ENCODE measurements at places on chromosomes 4 and X.

DNA sequence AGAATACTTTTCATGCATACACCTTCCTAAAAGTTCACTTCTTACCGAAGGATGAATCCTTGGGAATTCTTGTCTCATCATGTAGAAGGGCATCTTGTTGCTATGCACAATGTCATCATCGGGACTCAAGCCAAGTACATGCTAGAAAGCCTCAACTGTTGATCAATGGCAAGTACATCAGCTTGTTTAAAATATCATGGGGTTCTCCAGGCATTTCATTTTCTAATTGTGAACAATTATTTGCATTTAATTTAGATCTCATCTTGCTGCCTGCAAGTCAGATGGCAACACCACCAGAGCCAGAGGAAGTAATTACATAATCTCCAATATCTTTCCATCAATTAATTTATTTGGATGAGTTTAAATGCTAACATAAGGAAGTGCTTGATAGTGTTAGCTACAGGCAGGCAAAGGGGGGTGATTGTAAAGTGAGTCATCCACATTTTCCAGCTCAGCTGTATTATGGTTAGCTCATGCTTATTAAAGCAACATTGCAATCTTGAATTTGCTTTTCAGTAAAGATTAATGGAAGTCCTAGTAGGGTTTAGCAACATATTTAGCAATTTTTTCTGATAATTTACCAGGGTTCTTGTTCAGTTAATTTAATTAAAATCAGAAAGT is 356.5 kb downstream of the CBLL2 start:
- no peak for DNase-seq

- DNase-seq, result no peak
These were observed 267.3 kb upstream of the TET2 start for GRCh38 chr4:104879367-104879766.

GRCh38 chr4:86556791-86557415 is 37.2 kb upstream of the PTPN13 start:
- DNase-seq, result peak; percentile 71

DNA sequence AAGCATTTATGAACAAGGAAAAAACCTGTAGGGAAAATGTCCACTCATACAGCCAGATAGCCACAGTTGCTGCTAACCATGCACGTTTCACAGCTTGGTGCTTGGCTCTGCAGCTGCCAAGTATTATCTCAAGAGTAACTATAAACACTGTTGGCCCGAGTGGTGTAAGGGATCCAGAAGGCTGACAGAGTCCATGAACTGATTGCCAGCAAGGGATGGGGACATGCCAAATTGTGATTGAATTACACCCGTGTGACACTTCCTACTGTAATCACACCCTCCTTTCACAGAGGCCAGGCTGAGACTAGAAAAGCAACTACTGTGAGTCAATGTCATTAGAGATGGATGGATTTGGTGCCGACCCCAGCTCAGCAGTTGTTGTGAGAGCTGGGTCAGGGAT is 223.9 kb upstream of the ANKRD50 start:
- no peak for DNase-seq

DNA sequence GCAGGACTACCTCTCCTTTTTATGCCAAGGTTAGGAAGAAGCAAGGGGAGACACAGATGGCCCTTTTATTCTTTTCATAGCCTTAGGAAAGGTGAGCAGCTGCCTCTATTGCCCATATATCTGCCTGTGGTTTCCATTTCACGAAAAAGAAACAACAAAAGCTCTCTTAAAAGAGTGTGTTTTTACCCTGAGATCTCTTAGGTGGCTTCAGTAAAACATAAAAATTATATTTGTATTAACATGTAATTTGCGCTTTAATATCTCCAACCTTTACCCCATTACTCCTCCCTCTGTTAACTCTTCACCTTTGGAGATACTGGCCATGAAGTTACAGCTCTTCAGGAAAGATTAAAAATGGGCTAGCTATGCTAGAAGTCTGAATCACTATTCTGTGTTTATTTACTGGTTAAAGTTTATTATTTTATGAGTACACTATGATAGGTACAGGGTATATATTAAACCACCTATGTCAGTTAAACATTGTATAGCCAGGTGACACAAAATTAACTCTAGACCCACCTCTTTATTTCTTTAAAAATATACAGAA is 15.0 kb upstream of the SULT1B1 start:
- DNase-seq, result no peak

- no peak for DNase-seq
These were observed 1623.2 kb upstream of the PABPC4L start for GRCh38 chr4:135824759-135825296.

DNA sequence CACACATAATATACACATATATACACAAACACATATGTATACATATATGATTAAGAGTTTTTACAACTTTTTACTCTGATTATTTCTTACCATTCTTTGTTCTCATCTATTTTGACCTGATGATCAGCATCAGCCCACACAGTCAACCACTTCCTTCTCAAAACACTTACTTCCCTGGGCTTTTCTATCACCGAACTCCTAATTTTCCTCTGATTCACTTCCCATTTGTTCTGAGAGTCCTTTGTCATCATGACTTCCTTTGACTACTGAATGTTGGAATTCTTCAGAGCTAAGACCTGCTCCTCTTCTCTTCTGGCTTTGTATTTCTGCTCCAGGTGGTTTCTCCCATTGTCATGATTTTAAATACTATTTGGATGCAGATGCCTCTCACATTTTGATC is 209.5 kb upstream of the AFF2 start:
- no peak for DNase-seq

- DNase-seq, result peak; percentile 43
These were observed 11.7 kb upstream of the PTPN13 start for GRCh38 chr4:86582410-86582809.

GRCh38 chr4:184342167-184342856 is 124.6 kb upstream of the ENPP6 start:
- DNase-seq, result no peak

- DNase-seq, result no peak
These were observed at the start of gene ASB9 for GRCh38 chrX:15269618-15270521. Gene ASB9 (minus strand): TSS chrX:15270083. CDS start chrX:15269874, 209 bp downstream.

DNA sequence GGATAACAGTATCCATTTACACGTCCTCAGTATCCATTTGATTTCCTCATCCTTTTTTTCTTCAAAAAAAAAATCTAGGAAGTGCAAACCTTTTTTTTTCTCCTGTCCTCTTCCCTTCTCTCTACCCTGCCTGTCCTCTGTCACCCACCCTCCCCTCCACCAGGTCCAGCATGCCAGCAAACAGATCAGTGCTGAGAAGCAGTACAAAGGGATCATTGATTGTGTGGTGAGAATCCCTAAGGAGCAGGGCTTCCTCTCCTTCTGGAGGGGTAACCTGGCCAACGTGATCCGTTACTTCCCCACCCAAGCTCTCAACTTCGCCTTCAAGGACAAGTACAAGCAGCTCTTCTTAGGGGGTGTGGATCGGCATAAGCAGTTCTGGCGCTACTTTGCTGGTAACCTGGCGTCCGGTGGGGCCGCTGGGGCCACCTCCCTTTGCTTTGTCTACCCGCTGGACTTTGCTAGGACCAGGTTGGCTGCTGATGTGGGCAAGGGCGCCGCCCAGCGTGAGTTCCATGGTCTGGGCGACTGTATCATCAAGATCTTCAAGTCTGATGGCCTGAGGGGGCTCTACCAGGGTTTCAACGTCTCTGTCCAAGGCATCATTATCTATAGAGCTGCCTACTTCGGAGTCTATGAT is 1.7 kb downstream of the SLC25A4 start:
- no peak for DNase-seq

- DNase-seq, result peak; percentile 17
These were observed 2313.1 kb upstream of the AGA start for GRCh38 chr4:179755322-179755721.

DNA sequence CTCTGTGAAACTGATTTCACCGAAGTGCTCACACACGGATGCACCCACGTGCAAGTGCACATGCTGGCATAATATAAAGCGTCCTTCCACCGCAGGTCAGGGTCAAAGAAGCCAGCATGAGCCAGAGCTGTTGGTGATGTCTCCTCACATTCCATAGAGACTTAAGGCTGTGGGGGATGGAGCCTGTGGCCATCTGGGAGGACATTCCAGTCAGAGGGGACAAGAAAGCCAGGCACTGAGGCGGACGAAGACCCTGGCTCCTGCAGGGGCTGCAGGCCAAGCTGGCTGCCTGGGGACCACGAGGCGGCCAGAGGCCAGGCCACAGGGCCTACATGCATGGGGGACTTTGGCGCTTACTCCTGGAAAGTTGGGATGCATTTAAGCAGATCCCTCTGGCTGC is 7.7 kb downstream of the RNF212 start:
- no peak for DNase-seq

DNA sequence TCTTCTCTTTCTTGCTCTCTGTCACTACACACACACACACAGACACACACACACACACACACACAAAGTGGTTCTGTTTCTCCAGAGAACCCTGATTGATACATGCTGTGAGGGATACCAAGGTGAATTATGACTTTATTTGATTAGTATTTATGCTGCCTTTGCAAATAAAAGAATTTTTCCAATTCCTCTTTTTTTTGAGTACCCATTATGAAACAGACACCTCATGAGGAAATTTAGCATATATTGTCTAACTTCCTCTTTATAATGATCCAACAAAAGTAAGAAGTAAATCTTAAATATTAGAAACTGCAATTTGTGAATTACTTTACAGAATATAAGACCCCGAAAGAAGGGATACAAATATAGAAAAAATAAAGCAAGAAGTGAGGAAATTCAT is 14.3 kb upstream of the RAB28 start:
- DNase-seq, result peak; percentile 69

DNA sequence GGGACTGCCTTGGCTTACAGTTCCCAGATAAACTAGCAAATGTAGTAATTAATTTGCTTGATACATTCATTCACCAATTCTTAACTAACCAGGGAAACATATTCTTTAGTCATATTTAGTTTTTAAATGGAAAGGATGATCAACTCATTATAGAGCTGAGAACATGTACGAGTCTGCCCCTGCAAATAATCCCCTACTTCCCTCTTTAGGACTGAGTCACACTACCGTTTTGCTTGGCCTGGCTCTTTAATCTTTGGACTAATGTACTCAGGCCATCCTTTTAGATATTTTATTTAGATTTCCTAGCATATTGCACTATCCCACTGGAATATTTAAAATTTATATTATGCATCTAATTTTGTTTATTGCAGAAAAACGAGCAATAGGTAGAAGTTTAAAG is 105.5 kb upstream of the LCORL start:
- DNase-seq, result no peak

DNA sequence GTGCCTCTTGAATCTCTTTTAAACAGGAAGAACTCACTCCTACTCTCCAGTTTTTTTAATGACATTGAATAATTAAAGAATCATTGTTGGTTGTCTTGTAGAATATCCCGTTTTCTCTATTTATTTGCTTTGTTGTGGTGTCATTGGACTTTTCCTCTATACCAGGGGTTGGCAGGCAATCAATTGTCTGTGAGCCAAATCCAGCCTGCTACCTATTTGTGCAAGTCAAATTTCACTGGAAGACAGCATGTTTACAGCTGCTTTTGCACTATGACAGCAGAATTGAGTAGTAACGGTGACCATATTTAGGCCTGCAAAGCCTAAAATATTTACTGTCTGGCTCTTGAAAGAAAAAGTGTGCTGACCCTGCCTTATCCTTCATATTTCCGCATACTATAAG is 34.8 kb downstream of the POLA1 start:
- DNase-seq, result no peak

- DNase-seq, result no peak
These were observed 17.1 kb upstream of the DTHD1 start for GRCh38 chr4:36264207-36264826.

- DNase-seq, result no peak
These were observed 455.0 kb downstream of the ZIC3 start for GRCh38 chrX:138020941-138021340.

DNA sequence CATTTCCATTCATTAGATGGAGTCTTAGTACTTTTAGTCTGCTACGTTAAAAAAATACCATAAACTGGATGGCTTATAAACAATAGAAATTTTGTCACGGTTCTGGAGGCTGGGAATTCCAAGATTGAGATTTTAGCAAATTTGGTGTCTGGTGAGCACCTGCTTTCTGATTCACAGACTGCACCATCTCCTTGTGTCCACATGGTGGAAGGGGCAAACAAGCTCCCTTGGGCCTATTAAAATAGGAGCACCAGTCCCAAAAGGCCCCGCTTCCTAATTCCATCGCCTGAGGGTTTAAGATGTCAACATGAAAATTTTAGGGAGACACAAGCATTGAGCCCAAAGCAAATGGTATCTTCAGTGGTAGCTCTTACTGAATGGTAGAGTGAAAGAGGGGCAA is 120.5 kb upstream of the MAP9 start:
- DNase-seq, result no peak

DNA sequence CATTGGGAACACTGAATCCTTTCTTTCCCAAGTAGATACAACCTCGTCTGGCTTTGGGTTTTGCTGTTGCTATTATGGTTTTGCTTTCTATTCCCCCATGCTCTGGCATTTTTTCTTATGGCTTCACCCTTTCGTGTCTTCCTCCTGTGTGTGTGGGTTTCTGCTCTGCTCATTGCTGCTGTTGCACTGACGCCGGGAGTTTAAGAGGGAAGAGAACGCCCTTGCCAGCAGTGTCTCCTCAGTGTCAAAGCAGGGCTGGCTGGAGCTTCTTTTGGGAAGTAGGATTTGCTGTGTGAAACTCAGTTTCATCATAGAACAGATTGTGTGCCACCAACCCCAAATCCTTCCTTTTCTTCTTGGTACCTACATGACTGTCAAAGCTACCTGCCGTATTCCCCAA is 63.7 kb downstream of the CLDN22 start:
- DNase-seq, result no peak

GRCh38 chr4:173405840-173406606 is 7.1 kb upstream of the SCRG1 start:
- DNase-seq, result no peak

GRCh38 chr4:79348405-79348804 is 22.5 kb upstream of the NAA11 start:
- no peak for DNase-seq

GRCh38 chrX:131778269-131779218 is 234.7 kb downstream of the OR13H1 start:
- DNase-seq, result no peak

DNA sequence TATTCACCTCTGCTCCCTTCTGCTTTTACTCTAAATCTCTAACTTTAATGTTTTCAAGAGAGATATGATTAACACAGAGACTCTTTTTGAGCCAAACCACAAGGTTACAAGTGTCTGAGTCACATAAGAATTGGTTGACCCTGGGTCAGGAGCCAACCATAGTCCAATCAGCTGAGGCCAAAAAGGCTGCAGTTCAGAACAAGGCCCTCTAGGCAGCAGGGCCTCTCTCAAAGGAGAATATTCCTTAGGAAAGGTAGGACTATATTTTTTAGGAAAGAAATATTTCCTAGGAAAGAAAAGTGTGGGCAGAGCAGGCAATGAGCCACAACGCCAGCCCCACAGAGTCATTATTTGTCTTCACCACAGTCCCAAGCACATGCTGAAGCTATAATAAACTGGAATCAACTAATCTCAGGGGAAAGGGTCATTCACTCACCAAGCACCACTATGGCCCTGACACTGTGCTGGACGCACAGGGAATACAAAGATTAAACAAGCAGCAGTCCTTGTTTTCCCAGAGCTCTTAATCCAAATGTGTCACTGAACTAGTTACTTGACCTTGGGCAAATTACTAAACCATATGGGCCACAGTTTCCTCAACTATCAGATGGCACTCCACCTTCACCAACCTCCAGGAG is 2.2 kb downstream of the ATP8A1 start:
- peak; percentile 74 for DNase-seq
